Non-pigmented ciliary epithelial cell (primary cell): ENCODE measurements at places on chromosomes 7 and 10.

- DNase-seq: no peak
Observed at GRCh38 chr7:128067983-128068382, 36.7 kb upstream of the LRRC4 start.

GRCh38 chr10:76185471-76186301 lies 754.3 kb downstream of the LRMDA start:
- no peak for DNase-seq

GRCh38 chr10:57142925-57143576 lies 782.0 kb upstream of the ZWINT start:
- no peak for DNase-seq

DNA sequence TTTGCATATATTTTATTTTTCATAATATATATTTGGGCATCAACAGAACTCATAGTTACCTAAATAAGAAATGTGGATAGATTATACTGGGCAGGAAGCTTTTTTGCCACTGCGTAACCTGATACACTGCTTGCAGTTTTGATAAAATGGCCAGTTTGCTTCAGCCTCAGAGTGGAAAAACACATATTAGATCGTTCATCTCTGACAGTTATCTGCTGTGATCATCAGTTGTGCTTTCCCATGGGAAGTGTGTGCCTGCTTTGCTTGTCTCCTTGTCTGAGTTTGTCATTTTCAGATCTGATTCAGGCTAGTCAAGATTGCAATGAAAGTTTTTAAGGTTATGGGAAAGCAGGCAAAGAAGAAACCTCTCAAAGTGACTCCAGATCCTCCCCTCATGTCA lies 54.0 kb downstream of the ADAM12 start:
- no peak for DNase-seq
